RWPE2 (cell line): ENCODE measurements at places on chromosomes 5 and 9.
A peak's percentile ranks its signal among the peaks of the same experiment; 100 is the strongest.

- H3K27me3 ChIP-seq: no peaks in the 10 kb centered on the region
- H3K4me1 ChIP-seq: peaks cover 11% of the 10 kb centered on the region
- no peak overlapping the region for H3K4me3 ChIP-seq
- no peaks in the 10 kb centered on the region for H3K36me3 ChIP-seq
Measured at GRCh38 chr5:91016954-91017700, 366.0 kb downstream of the ARRDC3 start.

GRCh38 chr5:74953937-74954720 is 87.9 kb upstream of the FAM169A start:
- H3K27ac ChIP-seq: peak overlapping the region; percentile 83
- H3K4me3 ChIP-seq: no peak overlapping the region
- DNase-seq: no peak
- H3K36me3 ChIP-seq: no peaks in the 10 kb centered on the region
- H3K4me1 ChIP-seq: peaks cover 35% of the 10 kb centered on the region

DNA sequence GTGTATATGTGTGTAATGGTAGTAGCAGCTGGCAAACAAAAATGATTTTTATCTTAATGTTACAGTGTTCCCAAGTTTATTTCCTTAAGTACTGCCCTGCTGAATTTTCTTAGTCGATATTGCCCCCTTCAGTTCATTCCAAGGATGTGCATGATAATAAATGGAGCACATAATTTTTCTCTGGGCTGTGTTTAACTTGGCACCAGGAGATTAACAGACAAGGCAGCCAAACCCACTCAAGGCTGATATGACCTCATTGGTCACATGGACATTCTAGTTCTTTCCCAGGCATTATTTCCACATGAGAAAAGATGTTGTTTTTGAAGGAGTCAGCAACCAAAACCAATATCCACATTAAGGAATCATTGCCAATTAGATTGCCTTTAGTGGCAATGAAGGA is 61.8 kb downstream of the COX7C start:
- no peak overlapping the region for H3K27ac ChIP-seq
- no peaks in the 10 kb centered on the region for H3K4me1 ChIP-seq
- H3K27me3 ChIP-seq: peaks cover 30% of the 10 kb centered on the region
- no peaks in the 10 kb centered on the region for H3K36me3 ChIP-seq
- DNase-seq: no peak
- no peak overlapping the region for H3K4me3 ChIP-seq

DNA sequence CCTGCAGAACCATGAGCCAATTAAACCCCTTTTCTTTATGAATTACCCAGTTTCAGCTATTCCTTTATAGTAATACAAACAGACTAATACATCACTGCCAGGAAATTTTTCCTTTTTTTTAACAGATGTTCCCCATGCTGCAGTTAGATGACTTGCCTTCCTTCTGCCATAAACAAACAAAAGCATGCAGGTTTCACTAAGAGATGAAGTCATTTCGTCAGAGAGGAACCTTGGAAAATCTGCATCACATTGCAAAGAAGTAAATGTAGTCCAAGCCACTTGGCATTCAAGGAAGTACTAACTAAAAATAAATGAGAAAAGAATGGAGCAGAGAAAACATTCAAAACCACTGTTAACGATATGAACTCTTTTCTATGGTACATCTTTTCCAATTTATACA is 194.1 kb upstream of the EFNA5 start:
- no peak overlapping the region for H3K27ac ChIP-seq
- H3K27me3 ChIP-seq: no peaks in the 10 kb centered on the region

- no peaks in the 10 kb centered on the region for H3K36me3 ChIP-seq
- no peaks in the 10 kb centered on the region for H3K27me3 ChIP-seq
- peaks cover 25% of the 10 kb centered on the region for H3K4me1 ChIP-seq
- H3K4me3 ChIP-seq: no peak overlapping the region
- no peak overlapping the region for H3K27ac ChIP-seq
Measured at GRCh38 chr9:3741729-3742128, 215.9 kb upstream of the RFX3 start.

GRCh38 chr5:68711293-68712200 is 382.3 kb upstream of the SLC30A5 start:
- DNase-seq: no peak
- H3K36me3 ChIP-seq: no peaks in the 10 kb centered on the region
- H3K4me3 ChIP-seq: no peak overlapping the region
- no peaks in the 10 kb centered on the region for H3K4me1 ChIP-seq

DNA sequence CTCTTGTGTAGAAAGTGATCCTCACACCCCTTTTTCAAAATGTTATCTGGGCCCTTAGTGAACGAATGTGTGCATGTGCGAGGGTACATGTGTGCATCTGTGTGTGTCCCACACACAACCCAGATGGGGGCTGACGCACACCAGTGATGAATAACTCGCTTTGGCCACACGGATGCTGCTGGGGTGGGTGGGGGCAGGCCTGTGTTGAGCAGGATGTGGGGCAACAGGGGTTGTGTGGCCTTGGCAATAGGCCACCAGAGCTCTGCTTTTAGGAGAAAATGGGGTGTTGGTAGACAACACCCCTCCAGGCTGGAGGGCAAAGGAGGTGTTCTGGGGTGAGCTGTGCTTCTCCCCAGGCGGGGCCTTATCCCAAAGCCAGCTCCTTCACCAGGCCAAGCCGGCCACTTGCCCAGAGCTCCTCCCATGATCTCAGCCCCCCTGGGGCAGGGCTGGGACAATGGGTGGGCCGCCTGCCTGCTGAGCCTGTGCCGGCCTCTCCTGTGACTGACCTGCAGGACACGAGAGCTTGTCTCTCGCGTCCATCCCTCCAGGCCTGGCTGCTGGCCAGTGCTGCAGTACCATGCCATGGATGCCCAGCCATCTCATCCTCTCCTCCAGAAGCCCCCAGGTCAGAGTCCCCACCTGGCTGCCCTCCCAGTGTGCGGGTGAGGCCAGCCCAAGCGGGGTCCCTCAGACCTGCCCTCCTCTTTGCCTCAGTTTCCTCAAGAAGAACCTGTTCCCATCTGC is 1.7 kb downstream of the DBN1 start:
- peak overlapping the region; percentile 69 for H3K27ac ChIP-seq
- peaks cover 15% of the 10 kb centered on the region for H3K4me1 ChIP-seq
- DNase-seq: no peak
- peak overlapping the region; percentile 97 for H3K4me3 ChIP-seq

GRCh38 chr5:115472271-115473025 is 72.1 kb downstream of the FEM1C start:
- DNase-seq: no peak
- no peak overlapping the region for H3K4me3 ChIP-seq
- no peak overlapping the region for H3K27ac ChIP-seq
- no peaks in the 10 kb centered on the region for H3K36me3 ChIP-seq
- peaks cover 6% of the 10 kb centered on the region for H3K4me1 ChIP-seq

- peaks cover 3% of the 10 kb centered on the region; the same call in 1 of the 2 replicates for H3K36me3 ChIP-seq
- peak within 1 kb of the TSS; percentile 87 for H3K4me3 ChIP-seq
- H3K27ac ChIP-seq: peak within 1 kb of the TSS; percentile 96
- no peaks in the 10 kb centered on the region for H3K27me3 ChIP-seq
Measured at GRCh38 chr9:112332977-112333638, at the start of gene PTBP3. TSS of gene PTBP3 (minus strand) at chr9:112333619. CDS start at chr9:112297865, 35,754 bp downstream.

DNA sequence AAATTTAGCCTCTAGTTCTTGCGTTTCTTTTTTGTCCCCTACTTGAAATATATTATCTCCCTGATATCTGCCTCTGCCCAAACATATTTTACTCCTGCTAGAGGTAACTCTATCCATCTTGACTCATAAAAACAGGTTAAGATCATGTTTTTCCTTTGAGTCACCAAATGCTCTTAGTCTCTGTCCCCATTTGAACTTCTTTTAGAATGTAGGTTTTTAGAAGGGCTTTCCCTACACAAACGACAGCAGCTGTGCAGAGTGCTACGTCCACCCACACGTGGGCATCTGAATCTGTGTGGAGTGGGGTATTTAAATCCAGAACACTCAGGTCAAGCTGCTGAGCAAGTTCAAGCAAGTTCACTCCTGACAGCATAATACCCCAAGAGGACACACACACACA is 2.2 kb downstream of the HSD17B3 start:
- peak overlapping the region; percentile 67 for H3K27ac ChIP-seq
- DNase-seq: no peak
- H3K4me3 ChIP-seq: no peak overlapping the region
- no peaks in the 10 kb centered on the region for H3K36me3 ChIP-seq
- H3K4me1 ChIP-seq: peaks cover 32% of the 10 kb centered on the region

GRCh38 chr9:12698986-12699385 is 5.8 kb downstream of the TYRP1 start:
- H3K27me3 ChIP-seq: no peaks in the 10 kb centered on the region
- no peaks in the 10 kb centered on the region for H3K4me1 ChIP-seq
- no peak overlapping the region for H3K27ac ChIP-seq
- H3K4me3 ChIP-seq: no peak overlapping the region

GRCh38 chr5:159616952-159617351 is 286.7 kb upstream of the IL12B start:
- H3K4me3 ChIP-seq: no peak overlapping the region
- H3K27ac ChIP-seq: no peak overlapping the region
- H3K27me3 ChIP-seq: no peaks in the 10 kb centered on the region
- H3K4me1 ChIP-seq: no peaks in the 10 kb centered on the region

GRCh38 chr5:175162036-175162435 is 281.9 kb downstream of the DRD1 start:
- no peak overlapping the region for H3K27ac ChIP-seq
- DNase-seq: no peak
- H3K4me1 ChIP-seq: no peaks in the 10 kb centered on the region
- H3K36me3 ChIP-seq: no peaks in the 10 kb centered on the region
- H3K27me3 ChIP-seq: peaks cover 7% of the 10 kb centered on the region
- no peak overlapping the region for H3K4me3 ChIP-seq

GRCh38 chr9:126451316-126451885 is 124.8 kb downstream of the MVB12B start:
- H3K36me3 ChIP-seq: no peaks in the 10 kb centered on the region
- H3K27me3 ChIP-seq: no peaks in the 10 kb centered on the region
- H3K4me3 ChIP-seq: no peak overlapping the region
- DNase-seq: no peak
- H3K4me1 ChIP-seq: no peaks in the 10 kb centered on the region

DNA sequence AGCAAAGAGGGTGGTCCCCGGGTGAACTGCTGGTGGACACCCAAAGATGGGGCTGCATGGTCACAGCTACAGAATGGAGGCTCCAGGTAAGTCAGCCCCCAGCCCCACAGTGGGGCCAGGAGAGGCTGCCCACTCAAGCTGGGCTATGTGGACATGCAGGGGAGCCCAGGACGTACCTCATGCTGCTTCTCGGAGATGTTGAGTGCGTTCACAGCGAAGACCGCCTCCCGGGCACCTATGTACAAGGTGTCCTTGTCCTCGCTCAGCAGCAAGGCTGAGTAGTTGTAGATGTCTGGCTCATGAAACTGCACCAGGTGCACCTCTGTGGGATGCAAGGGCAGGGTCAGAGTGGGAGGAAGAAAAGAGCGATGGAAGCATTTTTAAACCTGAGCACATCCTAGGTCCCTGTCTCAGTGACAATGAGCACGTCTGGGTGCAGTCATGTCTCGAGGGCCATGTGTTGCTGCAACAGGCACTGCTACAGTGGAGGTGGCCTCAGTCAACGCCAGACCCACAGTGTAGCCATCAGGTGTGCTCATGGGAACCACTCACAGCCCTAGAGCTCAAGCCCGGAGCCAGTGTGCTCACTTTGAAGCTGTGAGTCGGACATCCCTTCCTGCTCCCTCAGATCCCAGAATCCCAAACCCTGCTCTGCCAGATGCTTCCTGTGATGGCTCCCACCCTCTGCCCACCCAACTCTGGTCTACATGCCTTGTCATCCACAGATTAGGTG is 84.6 kb downstream of the SECISBP2 start:
- no peak overlapping the region for H3K4me3 ChIP-seq
- H3K36me3 ChIP-seq: no peaks in the 10 kb centered on the region
- H3K27me3 ChIP-seq: no peaks in the 10 kb centered on the region
- no peak overlapping the region for H3K27ac ChIP-seq

GRCh38 chr9:126682928-126683697 is 69.4 kb downstream of the LMX1B start:
- H3K36me3 ChIP-seq: no peaks in the 10 kb centered on the region
- no peak overlapping the region for H3K27ac ChIP-seq
- no peak overlapping the region for H3K4me3 ChIP-seq
- peaks cover 3% of the 10 kb centered on the region for H3K27me3 ChIP-seq

DNA sequence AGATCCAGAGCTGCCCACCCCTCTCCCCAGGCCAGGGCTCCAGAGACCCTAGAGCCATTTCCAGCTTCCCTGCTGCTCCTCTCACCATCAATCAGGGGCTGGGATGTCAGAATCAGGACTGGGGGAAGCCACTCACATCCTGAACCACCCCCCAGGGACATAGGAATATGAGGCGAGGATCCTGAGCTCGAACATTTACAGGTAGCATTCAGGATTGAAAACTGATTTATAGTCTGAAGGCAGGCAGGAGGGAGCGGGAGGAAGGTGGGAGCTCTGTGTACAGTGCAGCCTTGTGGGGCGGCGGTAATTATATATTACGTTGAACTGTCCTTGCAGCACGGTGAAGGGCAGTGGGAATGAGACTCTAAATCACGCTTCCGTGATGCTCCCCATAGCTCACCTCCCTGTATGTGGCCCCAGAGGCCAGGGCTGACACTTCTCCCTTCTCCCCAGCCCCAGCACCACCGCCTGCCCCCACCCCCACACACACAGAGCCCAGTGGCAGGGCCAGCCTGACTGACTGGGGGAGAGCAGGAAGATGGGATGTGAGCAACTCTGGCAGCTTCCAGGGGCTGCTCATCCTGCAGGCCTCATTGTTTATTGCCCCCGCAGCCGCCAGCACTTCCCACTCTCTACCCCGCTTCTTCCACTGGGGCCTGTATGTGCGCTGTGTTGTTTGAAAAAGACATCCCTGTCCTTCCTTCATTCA is 76.0 kb upstream of the HSPA9 start:
- no peaks in the 10 kb centered on the region for H3K27me3 ChIP-seq
- H3K4me3 ChIP-seq: no peak overlapping the region
- H3K4me1 ChIP-seq: no peaks in the 10 kb centered on the region
- H3K27ac ChIP-seq: no peak overlapping the region
- no peaks in the 10 kb centered on the region for H3K36me3 ChIP-seq

- H3K36me3 ChIP-seq: no peaks in the 10 kb centered on the region
- no peak for DNase-seq
- H3K27me3 ChIP-seq: no peaks in the 10 kb centered on the region
- no peak overlapping the region for H3K4me3 ChIP-seq
- H3K4me1 ChIP-seq: peaks cover 9% of the 10 kb centered on the region
Measured at GRCh38 chr5:107618242-107618641, 52.5 kb downstream of the EFNA5 start.

DNA sequence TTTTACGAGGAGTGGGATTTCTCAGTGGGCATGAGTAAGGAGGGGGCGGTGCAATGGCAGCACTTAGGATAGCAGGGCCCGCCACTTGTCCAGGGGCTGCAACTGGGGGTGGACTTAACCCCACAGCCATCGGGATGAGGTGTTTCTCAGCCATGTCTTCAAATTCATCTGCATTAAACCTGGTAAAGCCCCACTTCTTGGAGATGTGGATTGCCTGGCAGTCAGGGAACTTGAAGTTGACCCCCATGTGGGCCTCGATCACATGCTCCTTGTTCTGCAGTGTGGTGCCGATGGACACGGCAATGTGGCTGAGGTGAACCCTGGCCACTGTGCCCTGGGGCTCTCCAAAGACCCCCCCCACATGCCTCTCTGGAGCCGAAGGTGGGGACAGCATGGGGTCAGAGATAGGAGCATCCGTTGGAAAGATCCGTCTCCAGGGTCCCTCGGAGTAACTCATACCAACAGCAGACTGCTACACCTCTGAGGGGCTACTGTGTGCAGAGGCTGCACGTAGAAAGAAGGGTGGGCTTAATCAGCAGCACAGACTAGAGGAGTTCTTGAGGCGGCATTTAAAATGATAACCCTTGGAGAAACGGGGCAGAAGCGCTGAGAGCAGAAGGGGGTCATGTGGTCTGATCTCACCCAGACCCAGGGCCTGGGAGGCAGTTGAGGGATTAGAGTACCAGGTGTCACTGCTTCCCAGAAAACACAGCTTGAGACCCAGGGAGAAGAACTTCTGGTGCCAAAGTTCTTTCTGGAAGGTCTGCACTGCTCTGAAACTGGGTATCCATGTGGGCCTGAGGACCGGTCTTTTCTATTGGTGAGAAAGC is 141.4 kb downstream of the MTX3 start:
- no peaks in the 10 kb centered on the region for H3K27me3 ChIP-seq
- H3K4me3 ChIP-seq: no peak overlapping the region
- no peak for DNase-seq
- no peaks in the 10 kb centered on the region for H3K36me3 ChIP-seq
- H3K27ac ChIP-seq: no peak overlapping the region
